LoVo (cell line): ENCODE measurements at places on chromosomes 3 and 15.

DNA sequence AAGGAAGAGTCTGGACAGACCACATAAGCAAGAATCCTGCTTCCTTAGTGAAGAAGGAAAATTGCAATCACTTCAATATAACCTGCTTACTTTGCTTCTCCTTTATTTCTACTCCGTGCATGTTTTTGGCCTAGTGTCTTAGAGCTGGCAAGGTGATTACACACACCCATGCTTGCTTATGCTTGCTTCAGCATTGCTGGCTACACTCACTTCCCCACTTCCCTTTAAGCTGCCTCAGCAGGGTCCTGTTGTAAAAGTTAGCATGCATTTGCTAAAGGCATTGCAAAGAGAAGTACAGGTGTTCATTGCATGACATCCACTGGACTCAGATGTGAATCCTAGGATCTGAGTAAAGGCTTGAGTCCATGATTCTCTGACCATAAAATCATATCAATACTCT, 47.5 kb upstream of the STT3B start:
- no peak for DNase-seq

- no peak for DNase-seq
These were observed 109.8 kb upstream of the NR2F2 start for GRCh38 chr15:96220657-96221056.

GRCh38 chr3:71547249-71548198, 36.0 kb downstream of the FOXP1 start:
- DNase-seq, result no peak

DNA sequence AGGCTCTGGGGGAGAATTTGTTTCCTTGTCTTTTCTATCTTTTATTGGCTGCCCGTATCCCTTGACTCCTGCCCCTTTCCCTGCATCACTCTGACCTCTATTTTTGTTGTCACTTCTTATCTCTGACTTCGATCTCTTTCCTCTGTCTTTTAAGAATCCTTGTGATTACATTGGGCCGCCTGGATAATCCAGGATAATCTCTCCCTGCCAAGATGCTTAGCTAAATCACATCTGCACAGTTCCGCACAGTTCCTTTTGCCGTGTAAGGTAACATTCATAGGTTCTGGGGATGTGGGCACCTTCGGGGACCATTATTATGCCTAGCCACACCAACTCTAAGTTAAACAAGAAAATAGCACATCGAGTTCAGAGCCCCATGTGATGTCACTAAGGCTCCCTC, 103.0 kb upstream of the DPPA4 start:
- DNase-seq, result no peak

- no peak for DNase-seq
These were observed 72.2 kb downstream of the DZIP3 start for GRCh38 chr3:108661699-108662098.

GRCh38 chr3:159586571-159587202, 401.9 kb upstream of the IL12A start:
- DNase-seq, result peak; percentile 12

- no peak for DNase-seq
These were observed 108.0 kb downstream of the STAG1 start for GRCh38 chr3:136644212-136644611.

DNA sequence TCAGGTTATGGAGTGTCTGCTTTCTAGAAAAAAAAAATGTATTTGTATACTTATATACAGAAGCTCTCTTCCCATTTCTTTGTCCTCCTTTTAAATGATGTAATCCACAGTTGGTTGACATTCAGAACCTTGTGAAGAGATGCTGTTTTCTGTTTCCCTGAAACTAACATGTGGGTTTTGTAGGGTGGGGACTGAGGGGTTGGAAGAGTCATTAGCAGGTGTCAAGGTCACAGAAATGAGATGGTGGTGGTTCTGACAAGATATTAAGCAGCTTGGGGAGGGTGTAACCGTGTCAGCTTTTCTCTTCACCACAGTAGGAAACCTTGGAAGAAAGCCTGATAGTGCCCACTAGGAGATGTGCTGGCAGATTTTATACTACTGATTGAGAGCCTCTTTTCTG, 2.4 kb downstream of the RASA2 start:
- DNase-seq, result no peak
